ENCODE measurements at places on chromosomes 6 and 20.
A peak's percentile ranks its signal among the peaks of the same experiment; 100 is the strongest.

- no peak for DNase-seq
Measured at GRCh38 chr6:90004511-90004910, 110.2 kb downstream of the GJA10 start.

GRCh38 chr6:97049253-97050011 lies 124.9 kb downstream of the KLHL32 start:
- peak; percentile 43 for DNase-seq

DNA sequence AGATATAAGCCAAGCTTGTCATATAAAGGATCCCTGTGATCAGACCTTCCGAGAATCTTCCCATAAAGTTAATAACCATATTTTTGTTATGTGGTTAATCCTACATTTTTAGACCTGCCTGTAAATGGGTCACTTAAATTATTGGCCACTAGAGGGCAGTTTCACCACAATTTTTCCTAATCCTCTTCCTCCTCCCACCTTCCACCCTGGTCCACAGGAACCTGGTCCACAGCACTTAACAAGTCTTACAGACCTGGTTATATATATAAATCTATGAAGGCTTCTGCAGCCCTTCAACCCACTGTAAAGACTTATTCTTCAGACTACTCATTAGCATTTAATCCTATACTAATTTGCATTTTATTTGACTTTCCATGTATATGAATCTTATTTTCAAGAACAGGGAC lies 28.3 kb downstream of the MRS2 start:
- peak; percentile 33 for DNase-seq

- DNase-seq: no peak
Measured at GRCh38 chr6:163797296-163797845, 382.9 kb downstream of the QKI start.

GRCh38 chr6:41936073-41936837 lies 5.4 kb downstream of the CCND3 start:
- peak; percentile 74 for DNase-seq

GRCh38 chr20:25077610-25078169 lies 4.3 kb downstream of the VSX1 start:
- no peak for DNase-seq

GRCh38 chr6:134372603-134373281 lies 54.8 kb upstream of the SGK1 start:
- no peak for DNase-seq

- no peak for DNase-seq
Measured at GRCh38 chr6:75266716-75267291, 17.8 kb downstream of the TMEM30A start.

GRCh38 chr6:16729183-16729691 lies 32.0 kb downstream of the ATXN1 start:
- no peak for DNase-seq

DNA sequence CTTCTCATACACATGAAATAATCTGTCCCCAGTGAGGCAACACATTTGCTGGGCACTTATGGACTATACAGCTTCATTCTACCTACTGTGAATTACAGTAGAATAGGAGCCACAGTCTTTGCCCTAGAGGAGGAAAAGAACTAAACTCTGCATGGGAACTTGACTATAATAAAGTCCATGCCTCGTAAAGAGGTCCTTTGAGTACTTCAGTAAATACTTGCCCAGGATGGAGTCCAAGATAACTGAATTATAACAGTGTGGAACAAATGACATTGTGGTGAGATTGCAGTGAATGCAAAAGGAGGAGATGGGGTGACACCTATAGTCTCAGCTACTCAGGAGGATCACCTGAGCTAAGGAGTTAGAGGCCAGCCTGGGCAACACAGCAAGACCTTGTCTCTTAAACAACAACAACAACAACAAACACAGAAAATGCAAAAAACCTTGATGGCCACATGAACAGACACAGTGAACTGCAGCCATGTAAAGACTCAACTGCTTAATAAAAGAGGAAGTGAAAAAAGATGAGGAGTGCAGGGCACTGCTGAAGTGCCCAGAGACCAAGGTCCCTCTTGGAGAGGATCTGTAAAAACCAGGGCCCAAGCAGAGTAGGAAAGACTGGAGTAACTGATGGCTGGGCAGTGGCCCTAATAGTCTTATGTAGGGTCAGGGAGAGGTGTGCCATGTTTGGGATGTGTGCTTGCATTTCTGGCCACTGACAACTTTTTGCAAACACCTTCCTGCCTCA lies 3.7 kb downstream of the MRPS18A start:
- no peak for DNase-seq

- DNase-seq: no peak
Measured at GRCh38 chr20:58160451-58161061, 67.9 kb downstream of the ANKRD60 start.

- DNase-seq: no peak
Measured at GRCh38 chr6:110415086-110415916, at the start of gene DDO. TSS of gene DDO (minus strand) at chr6:110415575. CDS start at chr6:110413462, 2,113 bp downstream.

GRCh38 chr20:10508060-10508459 lies 73.0 kb downstream of the SLX4IP start:
- no peak for DNase-seq

Data from stimulated activated CD4-positive, alpha-beta T cell treated with anti-CD3 and anti-CD28 coated beads, Interleukin-4, amount 100 ng/mL, for 24 hours (primary cell).